Right ventricle myocardium inferior (tissue), 1 donor: ENCODE measurements at places on chromosomes 6 and 20. TPM values are rescaled to one million over a fixed set of nuclear protein-coding genes. Genes with fewer than 3 reads are reported as not detected.

GRCh38 chr6:21953831-21954801, 342.7 kb downstream of the PRL start:
- DNase-seq = no peak

- DNase-seq = peak; percentile 75
Measured at GRCh38 chr6:44064089-44064947, 62.9 kb downstream of the MRPL14 start.

GRCh38 chr6:25175196-25175595, 104.0 kb upstream of the CARMIL1 start:
- DNase-seq = no peak

- no peak for DNase-seq
Measured at GRCh38 chr20:5077761-5078387, 41.9 kb downstream of the PCNA start.

GRCh38 chr20:50821257-50821921, 26.5 kb downstream of the BCAS4 start:
- no peak for DNase-seq

DNA sequence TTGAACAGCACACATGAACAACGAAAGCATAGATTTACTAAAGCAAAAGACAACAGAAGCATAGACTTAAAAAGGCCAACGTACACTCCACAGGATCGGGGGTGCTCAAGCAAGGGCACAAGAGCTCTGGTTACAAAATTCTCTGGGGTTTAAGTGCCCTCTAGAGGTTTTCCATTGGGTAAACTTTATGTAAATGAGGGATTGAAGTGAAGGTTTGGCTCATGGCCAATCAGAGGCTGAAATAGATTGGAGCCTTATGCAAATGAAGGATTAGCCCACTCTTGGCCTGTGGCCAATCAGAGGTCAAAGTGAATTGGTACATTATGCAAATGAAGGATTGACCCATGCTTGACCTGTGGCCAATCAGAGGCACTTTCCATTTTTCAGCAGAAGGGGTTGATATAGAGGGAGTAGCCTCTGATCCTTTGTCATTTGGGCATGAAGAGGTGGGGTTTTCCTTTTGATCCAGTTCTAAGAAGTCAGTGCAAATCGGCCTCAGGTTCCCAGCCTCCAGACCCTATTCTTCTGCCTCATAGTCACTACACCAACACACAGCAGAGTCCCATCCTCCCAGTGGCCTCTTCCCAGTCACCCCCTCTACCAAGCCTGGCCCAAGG, 244.9 kb downstream of the THBS2 start:
- no peak for DNase-seq

The SPATA25 gene
- total RNA-seq = 2.0 TPM

- no peak for DNase-seq
Measured at GRCh38 chr6:10429638-10430427, 15.0 kb upstream of the TFAP2A start.

- no peak for DNase-seq
Measured at GRCh38 chr6:44508646-44509045, 121.1 kb downstream of the CDC5L start.

GRCh38 chr6:53281518-53282215, 67.1 kb downstream of the ELOVL5 start:
- no peak for DNase-seq

- DNase-seq = no peak
Measured at GRCh38 chr6:158660333-158660754, 10.5 kb downstream of the SYTL3 start.

GRCh38 chr20:34302312-34302722, 838 bp downstream of the AHCY start:
- DNase-seq = no peak

The PRDM1 gene
- total RNA-seq = 0.87 TPM

- no peak for DNase-seq
Measured at GRCh38 chr6:139833592-139833991, 459.1 kb upstream of the CITED2 start.

- DNase-seq = no peak
Measured at GRCh38 chr6:112325444-112325843, 21.7 kb upstream of the RFPL4B start.

GRCh38 chr20:47843886-47844567, 58.7 kb upstream of the SULF2 start:
- DNase-seq = no peak

The LSM14B gene
- total RNA-seq = 55.2 TPM

GRCh38 chr20:25279403-25279802, 31.5 kb downstream of the PYGB start:
- no peak for DNase-seq

DNA sequence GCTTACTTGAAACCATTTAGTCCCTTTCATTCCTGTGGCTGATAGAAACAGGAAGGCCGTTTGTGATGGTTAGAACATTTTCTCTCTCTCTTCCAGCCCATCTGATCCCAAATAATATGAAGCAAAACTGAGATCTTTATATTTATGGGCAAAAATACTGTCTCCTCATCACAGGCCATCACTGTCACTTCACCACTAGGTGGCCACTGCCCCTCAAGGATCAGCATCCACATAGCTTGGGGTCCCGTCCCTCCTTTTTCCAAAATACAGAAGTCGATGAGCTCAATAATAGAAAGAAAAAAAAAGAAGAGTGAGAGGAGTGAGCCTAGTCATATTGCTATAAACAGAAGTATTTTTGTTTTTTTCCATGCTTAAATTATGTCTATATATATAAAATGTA, 46.4 kb upstream of the LAMP5 start:
- DNase-seq = no peak

GRCh38 chr6:137808191-137808590, 58.9 kb upstream of the TNFAIP3 start:
- no peak for DNase-seq

GRCh38 chr6:13565921-13566320, 8.5 kb upstream of the SIRT5 start:
- DNase-seq = no peak

GRCh38 chr6:132604635-132605152, 15.2 kb upstream of the TAAR5 start:
- DNase-seq = no peak

The CHRNA4 gene
- total RNA-seq = 2.3 TPM

The OR11A1 gene
- not detected for total RNA-seq
